GM06990 (cell line): ENCODE measurements at places on chromosomes 2 and 18.

DNA sequence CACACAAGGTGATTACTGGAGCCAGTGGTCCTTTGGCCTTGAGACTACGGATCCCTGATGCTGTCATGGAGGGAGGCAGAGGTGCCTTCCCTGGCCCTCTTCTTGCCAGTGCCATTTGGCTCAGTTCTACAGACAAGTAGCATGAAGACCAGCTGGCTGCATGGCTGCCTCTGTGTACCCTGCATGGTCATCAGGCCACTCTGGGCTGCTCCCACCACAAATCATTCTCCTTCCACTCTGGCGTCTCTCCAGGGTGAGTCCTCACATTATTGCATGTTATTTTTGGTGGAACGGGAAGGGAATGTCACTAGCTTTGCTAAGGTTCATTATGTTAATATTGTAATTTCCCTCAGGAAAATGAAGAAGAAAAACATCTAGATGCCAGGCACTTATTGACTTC lies 229.8 kb downstream of the VAPA start:
- DNase-seq, result no peak

DNA sequence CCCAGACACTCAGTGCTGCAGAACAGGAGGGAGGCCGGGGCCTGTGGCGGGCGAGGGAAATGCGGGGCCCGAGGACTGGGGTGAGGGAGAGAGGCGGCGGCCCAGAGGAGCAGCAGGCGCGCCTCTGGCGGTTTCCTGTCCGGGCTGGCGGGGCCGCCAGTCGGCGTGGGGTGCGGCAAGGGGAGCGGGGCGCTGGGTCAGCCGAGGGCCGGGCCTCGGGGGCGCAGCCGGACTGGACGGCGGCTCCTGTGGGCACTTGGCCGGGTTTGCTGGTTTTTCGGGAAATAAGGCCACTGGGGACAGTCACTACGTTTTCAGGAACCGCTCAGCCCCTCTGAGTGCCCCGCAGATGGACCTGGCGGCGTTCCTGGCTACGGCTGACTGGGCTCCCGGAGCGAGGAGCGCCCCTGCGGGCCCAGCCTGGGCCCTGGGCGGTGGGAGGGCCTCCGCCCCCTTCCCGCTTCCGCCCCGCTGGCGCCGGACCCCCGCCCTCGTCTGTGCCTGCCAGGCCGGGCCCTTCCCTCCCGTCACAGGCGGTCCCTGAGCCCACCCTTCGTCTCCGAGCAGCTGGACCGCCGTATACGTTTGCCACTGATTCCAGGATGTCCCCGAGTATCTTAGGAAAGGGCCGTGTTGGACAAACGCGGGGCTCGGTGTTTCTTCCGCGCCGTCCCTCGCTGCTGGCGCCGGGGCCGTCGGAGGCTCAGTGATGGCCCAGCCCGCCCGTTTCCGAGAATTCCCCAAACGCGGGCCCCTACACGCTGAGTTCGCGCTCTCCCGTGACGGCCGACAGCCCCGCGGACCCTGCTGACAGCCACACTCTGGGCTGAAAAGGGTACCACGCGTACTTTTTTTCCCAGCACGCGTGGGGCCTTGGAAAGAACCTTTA lies 84.6 kb downstream of the FAM210A start:
- no peak for DNase-seq

- no peak for DNase-seq
Observed at GRCh38 chr18:59560556-59560955, 136.7 kb downstream of the CCBE1 start.

- no peak for DNase-seq
Observed at GRCh38 chr2:79453918-79454317, 58.9 kb upstream of the CTNNA2 start.

DNA sequence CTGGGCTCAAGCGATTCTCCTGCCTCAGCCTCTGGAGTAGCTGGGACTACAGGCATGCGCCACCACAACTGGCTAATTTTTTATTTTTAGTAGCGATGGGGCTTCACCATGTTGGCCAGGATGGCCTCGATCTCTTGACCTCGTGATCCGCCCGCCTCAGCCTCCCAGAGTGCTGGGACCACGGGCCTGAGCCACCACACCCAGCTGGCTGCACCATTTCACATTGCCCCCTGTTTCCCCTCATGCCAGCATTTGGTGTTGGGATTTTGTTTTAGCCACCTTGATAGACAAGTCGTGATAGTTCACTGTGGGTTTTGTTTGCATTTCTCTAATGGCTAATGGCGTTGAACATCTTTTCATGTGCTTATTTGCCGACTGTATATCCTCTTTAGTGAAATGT lies 5.8 kb upstream of the COLEC11 start:
- DNase-seq, result no peak

GRCh38 chr18:79625195-79625923 lies 54.2 kb upstream of the CTDP1 start:
- DNase-seq, result peak; percentile 67

- no peak for DNase-seq
Observed at GRCh38 chr2:236769981-236770671, 200.5 kb downstream of the ACKR3 start.

DNA sequence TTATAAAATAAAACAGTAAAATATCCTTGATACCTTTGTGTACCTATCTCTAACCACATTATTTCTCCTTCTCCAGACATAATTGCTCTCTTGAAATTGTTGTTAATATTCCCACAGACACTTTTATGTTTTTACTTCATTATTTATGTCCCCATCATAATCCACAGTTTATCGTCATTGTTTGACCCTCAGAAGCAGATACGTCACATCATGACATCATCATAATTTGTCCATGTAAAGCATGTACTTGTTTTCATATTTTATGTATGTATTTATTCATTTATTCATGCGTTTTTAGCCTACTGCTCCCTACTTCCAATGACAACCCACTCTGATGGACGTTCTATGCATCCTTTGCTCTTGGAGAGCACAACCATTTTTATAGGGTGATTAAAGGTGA lies 1406.9 kb upstream of the NXPH2 start:
- DNase-seq, result no peak

DNA sequence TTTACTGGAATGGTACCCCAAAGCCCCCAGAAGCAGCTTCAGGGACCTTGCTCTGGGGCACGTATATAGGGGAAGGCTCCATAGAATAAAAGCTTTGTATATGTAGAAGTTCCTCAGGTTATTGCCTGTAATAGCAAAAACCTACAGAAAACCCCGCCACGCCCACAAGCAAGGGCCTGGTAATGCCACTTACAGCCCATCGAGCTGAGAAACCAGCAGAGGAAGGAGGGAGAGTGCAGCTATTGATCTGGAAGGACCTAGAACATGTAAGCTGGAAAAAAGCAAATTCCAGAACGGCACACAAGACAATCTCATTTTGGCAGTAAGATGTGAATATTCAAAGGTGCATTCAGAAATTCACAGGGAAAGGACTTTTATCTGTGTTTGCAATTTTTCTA lies 15.8 kb downstream of the HS1BP3 start:
- no peak for DNase-seq

DNA sequence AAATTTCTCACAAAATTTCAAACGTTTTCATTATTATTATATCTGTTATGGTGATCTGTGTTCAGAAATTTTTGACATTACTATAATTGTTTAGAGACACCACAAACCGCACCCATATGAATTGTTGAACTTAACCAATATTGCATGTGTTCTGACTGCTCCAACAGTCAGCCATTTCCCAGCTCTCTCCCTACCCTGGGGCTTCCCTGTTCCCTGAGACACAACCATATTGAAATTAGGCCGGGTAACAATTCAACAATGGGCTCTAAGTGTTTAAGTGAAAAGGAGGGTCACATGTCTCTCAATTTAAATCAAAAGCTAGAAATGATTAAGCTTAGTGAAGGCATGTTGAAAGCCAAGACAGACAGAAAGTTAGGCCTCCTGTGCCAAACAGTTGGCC lies 424.0 kb downstream of the DSC3 start:
- DNase-seq, result no peak

- peak; percentile 5 for DNase-seq
Observed at GRCh38 chr2:40218679-40219078, 233.2 kb downstream of the SLC8A1 start.

- no peak for DNase-seq
Observed at GRCh38 chr2:120766470-120767351, 31.0 kb downstream of the GLI2 start.
